Glomerular endothelial cell (primary cell): ENCODE measurements at places on chromosomes 4 and X. TPM values are rescaled to one million over a fixed set of nuclear protein-coding genes. Genes with fewer than 3 reads are reported as not detected.
A peak's percentile ranks its signal among the peaks of the same experiment; 100 is the strongest.

DNA sequence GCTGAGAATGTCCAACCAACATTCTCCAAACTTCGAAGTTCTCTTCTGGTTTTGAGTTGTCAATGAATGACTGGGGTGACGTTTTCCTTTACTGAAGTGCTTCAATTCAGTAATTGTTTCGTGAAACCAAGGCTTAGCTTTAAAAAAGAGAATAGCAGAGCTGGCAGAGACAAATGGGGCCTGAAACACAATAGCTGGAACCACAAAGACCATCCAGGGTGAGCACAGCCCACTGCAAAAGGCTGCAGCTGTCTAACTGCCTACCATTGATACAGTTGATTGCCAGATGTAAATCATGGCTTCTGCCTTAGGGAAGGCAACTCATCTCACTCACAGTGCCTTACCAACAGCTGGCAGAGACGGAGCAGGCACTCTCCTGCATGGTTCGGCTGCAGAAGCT lies 78.7 kb upstream of the ZNF518B start:
- DNase-seq = no peak

- no peak for DNase-seq
Measured at GRCh38 chr4:38069271-38069760, 109.1 kb downstream of the PTTG2 start.

GRCh38 chr4:3106339-3107186 lies 32.1 kb downstream of the HTT start:
- no peak for DNase-seq

GRCh38 chrX:4249401-4249800 lies 536.0 kb upstream of the PRKX start:
- no peak for DNase-seq

DNA sequence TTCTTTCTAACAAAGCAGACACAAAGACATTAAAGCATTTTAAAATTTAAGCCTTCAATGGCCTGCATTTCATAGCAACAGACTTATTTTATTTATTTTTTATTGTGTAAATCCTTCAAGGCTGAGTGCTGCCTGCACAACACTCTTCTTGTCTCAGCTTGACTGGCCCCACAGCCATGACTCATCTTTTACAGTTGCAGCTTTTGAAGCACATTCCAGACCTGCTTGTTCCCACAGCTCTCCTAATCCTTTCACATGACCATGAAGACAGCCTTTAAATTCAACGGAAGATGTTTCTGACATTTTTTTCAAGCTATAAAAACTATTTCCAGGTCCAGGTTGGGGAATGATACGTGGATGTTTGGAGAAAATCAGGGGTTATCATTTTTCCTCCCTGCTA lies 276.9 kb upstream of the TACR3 start:
- DNase-seq = no peak

GRCh38 chr4:123312951-123313592 lies 83.5 kb upstream of the SPRY1 start:
- no peak for DNase-seq

DNA sequence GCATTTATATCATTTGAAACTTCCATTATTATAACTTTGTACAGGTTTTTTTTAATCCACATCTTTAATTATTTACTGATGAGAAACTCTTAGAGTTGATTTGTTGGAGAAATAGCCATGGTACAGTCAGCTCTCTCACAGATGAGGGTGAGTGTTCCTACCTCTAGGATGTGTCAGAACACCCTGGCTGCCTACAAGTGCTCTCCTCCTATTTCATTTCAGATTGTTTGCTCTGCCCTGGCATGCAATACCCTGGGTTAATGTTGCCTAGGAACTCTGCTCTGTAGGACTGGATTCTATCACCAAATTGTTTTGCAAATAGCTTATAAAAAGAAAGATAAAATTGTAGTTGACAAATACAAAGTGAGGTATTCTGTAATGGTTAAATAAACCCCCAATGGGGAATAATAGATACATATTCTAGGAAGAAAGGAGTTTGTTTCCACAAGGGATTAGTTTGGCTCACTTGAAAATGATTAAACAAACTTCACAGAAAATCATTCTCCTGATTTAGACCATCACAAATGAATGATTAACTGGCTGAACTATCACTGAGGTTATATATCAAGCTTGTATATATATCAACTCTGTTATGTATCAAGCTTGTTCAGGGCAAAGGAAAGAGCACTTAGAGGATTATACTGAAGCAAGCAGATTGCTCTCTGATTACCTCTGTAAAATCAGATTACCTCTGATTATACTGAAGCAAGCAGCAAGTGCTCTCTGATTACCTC lies 150.0 kb downstream of the PDE5A start:
- no peak for DNase-seq

- DNase-seq = no peak
Measured at GRCh38 chrX:86047936-86048280, 550 bp upstream of the CHM start.

- DNase-seq = no peak
Measured at GRCh38 chr4:1410491-1411325, 4.5 kb upstream of the NKX1-1 start.

GRCh38 chrX:77597090-77597489 lies 149.9 kb downstream of the FGF16 start:
- no peak for DNase-seq

DNA sequence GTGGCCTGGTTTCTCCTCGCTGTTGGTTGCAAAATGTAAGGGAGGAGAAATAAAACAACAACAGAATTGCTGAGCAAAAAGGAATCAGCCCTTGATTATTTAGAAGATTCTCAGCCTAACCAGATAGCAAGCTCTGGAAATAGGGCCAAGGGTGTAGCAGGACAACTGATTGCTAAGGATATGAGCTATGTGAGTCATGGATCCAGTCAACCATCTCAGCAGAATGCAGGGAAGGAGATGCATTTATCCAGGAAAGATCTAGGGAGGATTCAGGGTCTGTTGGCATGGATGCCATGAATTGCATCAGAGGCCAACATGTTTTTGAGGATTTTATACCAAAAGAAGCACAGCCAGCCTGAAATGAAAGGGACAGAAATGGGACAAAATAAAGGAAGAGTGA lies 2.2 kb upstream of the XAGE3 start:
- no peak for DNase-seq

DNA sequence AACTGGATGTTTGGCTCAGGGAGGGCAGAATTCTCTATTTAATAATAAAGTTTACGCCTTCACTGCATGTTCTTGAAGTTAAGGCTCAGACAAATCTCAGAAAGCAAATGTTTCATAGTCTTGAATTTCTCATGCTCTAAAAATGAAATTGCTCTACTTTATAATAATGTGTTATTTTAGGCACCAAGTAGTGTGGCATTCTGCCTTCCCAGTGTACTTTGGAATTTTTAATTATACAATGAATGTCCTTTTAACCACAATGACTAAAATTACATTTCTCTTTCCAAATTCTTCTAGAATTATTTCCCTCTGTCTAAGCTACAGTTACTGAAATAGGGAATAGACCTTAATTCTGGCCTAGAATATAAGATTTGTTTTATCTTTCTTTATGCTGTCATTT lies 97.9 kb upstream of the PDE5A start:
- no peak for DNase-seq

GRCh38 chr4:169941141-169941540 lies 85.1 kb downstream of the MFAP3L start:
- no peak for DNase-seq

DNA sequence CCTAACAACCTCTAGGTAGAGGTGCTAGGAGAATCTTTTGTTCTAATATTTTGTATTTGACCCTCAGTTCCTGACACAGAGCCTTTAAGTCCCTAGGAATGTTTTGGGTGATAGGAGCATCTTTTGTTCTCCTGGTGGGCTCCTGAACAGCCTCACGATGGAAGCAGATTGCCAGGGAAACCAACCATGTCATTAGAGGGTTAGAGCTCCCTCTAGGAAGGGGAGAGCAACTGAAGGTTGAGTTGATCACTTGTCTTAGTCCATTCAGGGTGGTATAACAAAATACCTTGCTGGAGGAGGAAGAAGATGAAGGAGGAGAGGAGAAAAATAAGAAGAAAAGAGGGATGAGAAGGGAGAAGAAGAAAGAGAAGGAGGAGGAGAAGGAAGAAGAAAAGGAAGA lies 9.2 kb downstream of the VCX start:
- DNase-seq = no peak

DNA sequence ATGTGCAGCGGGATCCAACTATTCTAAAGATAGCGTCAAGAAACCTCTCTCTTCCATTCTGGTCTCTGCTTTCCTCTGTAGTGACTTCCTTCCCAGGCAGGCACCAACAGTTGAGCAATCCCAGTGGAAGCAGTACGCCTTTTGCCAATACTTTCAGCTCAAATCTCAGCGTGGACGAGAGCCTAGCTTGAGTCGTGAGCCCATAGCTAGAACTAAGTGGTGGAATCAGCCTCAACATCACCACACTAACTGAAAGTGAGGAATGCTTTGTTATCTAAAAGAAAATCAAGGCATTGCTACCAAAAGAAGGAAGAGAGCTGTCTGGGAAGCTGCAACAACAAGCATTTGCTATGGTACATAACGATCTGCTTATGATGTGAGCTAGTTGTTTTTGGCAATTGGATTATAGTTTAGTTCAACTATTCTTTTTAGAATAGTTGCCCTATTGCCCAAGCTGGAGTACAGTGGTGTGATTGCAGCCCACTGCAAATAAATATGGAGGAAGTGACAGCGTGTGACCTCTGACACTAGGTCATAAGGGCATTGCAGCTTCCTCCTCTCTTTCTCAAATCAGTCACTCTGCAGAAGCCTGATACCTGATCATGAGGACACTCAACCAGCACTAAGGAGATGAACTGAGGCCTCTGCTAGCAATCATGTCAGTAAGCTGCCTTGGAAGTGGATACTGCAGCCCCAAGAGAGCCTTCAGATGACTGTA lies 24.7 kb upstream of the FRYL start:
- DNase-seq = no peak

DNA sequence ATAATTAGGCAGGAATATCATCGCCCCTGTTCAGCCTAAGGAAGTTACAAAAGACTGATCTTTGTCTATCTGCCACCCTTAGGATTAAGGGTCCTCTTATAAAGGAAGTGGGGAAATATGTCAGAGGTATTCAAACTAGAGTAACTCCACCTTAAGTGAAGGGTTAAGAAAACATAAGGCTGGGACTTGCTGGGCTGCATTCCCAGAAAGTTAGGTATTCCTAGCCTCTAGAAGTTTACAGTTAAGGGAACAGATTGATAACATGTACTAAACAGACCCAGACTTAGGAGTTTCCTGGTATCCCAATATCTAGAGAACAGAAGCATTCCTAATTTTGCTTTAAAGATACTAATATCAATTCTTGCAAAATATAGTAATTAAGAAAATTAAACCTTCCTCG lies 6.0 kb downstream of the CXCL2 start:
- DNase-seq = no peak

DNA sequence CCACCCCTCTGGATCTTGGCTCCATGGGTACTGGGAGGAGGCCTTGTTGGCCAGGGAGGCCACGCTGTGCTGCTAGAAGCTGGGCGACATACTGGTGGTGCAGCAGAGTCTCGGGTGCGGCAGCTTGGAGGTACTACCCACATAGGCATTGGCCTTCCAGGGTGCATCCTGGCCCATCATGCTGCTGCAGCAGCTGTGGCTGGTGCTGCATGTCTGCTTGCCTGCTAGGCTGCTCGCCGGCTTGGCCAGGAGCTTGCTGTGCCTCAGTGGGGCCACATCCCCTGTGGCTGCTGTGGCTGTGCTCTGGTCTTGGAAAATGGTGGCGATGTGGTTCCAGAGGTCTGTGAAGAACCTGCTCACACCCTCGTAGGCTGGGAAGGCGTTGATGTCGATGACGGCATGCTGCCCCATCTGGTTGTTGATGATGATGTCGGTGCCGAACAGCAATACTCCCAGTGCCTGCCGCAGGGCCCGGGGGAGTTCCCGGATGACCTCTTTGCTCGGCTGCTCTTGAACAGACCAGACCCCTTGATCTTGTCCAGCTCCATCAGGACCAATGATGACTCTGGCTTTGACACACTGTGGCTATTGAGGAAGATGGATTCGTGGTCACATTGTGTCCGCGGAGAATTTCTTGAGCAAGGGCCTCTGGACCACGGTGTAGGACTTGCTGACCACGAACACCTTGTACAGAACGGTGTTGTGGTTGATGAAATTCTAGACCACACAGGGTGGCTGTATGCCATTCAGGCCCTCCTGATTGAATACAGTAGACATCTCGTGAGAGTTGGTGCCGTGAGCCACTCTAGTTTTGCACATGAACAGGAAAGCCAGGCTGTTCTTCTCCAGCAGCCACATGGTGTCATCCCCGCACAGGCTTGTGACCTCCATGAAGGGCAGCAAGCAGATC lies 11.8 kb downstream of the RBM10 start:
- no peak for DNase-seq

DNA sequence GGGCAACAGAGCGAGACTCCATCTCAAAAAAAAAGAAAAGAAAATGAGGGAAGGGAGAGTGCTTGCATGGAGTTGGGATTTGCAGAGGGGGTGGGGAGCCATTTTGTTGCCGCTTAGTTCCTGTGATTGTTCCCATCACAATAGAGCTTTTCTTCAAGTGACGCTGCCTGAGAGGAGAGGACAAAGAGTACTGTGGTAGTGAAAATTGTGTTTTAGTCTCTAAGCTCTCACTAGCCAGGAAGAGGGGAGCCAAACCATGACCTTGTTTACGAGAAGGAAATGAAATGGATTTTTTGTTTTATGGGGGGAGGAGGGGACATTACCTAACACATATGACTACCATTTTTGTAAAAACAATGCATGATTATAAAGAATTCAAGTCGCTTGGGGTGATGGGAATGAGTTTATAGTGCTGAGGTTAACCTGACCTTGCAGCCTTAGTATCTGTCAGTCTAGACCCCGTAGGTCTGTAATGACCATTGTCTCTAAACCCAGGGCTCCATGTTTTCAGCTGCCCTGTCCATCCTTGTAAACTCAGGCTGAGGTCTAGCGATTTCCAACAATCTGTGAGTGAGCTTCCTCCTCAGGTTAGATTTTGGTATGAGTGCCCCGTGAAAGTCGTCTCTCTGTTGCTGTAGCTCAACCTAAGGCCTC lies 18.8 kb downstream of the SRD5A3 start:
- DNase-seq = peak; percentile 45

GRCh38 chr4:77194989-77195388 lies 38.0 kb downstream of the CCNG2 start:
- DNase-seq = no peak

GRCh38 chr4:143282211-143282707 lies 54.4 kb upstream of the GAB1 start:
- no peak for DNase-seq

DNA sequence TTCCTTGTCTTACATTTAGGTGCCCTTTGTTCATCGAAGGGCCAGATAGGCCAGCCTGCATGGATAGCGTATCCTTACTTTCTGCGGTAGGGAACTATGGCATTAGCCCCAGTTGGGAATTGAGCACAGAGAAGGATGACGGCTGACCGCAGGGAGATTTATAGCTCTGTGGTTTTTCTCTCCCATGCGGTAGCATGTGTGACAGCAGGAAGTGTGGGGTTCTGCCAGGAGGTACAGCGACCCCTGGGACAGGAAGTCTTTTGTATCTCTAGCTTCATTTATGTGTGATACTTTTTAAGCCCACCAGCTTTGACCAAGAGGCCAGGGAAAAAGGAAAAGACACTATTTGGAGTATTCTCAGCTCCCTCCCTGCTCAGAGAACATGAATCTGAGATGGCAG lies 33.1 kb downstream of the GAB3 start:
- no peak for DNase-seq

- DNase-seq = no peak
Measured at GRCh38 chr4:140109737-140110136, 44.2 kb downstream of the MAML3 start.

CCSER1 gene
- total RNA-seq = 0.35 TPM in 1 of 2 replicates, not detected in the other

TCEANC gene
- 1.3 and 3.3 TPM in 2 replicates for total RNA-seq

SERTM2 gene
- total RNA-seq = not detected in 2 replicates

CXCL9 gene
- not detected in 2 replicates for total RNA-seq

GPC3 gene
- not detected in 2 replicates for total RNA-seq

TEX13D gene
- total RNA-seq = not detected in 2 replicates

RTL9 gene
- not detected in 2 replicates for total RNA-seq

GATB gene
- 21.4 and 22.2 TPM in 2 replicates for total RNA-seq

HPSE gene
- 3.5 and 6.0 TPM in 2 replicates for total RNA-seq

OFD1 gene
- 8.2 and 11.1 TPM in 2 replicates for total RNA-seq
